GM19239 (cell line): ENCODE measurements at places on chromosomes 11 and 22.

DNA sequence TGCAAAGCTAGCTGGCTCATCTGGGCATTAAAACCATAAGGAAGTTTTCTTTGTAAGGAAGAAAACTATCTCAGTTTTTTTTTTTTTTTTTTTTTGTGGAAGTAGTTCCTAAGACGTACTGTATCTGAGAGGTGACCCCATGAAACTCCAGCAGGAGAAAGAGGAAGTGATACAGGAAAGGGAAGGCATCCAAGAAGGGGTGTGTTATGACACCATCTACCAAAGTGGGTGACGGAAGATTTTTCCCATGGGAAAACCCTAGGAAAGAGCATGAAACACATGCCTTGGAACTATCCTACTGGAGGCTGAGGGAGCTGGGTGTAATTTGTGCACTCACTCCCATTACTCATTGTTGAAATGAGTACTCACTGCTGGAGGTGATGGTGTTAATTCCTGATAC lies 63.8 kb upstream of the ARHGAP20 start:
- DNase-seq, result no peak

DNA sequence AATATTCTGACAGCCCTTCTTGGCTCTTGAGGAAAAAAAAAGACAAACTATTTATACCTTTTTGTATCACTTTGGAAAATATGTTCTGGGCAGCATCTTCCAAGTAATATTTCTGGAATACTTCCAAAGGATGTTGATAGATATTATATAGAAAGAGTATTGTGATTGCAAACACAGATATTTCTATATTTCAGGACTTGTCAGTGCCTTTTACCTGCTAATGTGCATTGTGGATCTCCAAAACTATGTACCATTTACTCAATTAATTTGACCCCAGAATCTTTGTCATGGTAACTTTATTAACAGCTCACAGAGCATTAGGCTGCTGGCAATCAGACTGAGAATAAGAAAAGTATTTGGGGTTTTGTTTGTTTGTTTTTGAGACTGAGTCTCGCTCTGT lies 16.7 kb upstream of the CCND1 start:
- no peak for DNase-seq

- DNase-seq, result no peak
These were observed 2.0 kb downstream of the SERPINH1 start for GRCh38 chr11:75563978-75564552.

DNA sequence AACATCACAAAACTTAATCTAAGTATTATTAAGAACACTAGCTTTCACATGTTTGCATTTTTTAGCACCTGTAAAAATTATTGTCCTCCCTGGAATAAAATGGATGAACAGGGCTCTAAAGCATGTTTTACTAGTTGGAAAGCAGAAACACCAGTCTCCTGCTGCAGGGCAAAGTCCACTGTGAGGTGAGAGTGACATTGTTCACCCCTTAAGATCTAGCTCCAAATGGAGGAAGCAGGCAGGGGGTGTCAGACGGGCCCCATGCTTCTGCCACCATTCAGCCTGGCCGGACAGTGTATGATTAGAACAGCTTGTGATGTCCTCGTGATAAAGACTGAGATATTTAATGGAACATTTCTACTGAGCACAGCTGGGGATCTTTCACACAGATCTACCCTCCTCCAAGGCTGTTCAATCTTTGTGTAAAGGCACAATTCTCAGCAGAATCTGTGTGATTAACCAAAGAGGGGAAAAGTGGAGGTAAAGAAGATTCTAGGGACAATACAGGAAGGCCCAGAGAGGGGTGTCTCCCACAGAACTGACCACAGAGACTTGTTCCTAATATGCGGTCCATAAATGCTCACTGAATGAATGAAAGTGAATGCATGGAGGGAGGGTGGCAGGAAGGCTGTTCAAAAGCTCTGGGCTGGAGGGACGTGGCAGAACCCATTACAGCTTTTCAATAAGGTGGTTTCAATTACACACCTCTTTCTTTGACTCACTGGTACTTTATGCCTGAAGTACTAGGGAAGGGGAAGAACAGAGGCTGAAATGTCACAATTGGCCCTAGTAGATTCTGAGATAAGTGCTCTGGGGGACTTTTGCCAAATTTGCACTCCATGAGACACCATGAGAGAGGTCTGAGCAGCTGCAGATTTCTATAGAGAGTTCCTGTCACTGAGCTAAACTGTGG lies 239.1 kb upstream of the ARHGAP20 start:
- no peak for DNase-seq

DNA sequence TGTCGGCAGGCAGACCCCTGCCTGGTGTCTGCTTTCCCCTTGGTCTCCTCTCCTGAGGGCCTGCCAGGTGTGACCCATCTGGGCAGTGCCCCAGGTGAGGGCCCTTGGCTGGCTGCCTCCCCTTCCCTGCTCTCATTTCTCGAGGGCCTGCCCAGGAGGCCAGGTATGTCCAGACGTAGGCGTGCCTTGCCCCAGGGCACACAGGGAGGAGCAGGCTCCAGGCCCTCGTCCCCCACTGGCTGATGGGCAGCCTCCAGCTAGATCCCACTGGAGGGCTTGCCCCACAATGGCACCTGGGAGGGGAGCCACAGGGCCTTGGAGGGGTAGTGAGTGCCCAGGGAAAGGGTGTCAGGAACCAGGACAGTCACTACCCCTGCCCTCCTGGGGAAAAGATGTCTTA lies 95.9 kb downstream of the CACNA1I start:
- no peak for DNase-seq

GRCh38 chr11:63826471-63827190 lies 12.3 kb upstream of the MARK2 start:
- DNase-seq, result no peak

GRCh38 chr11:107740271-107740670 lies 28.4 kb upstream of the SLN start:
- DNase-seq, result no peak

DNA sequence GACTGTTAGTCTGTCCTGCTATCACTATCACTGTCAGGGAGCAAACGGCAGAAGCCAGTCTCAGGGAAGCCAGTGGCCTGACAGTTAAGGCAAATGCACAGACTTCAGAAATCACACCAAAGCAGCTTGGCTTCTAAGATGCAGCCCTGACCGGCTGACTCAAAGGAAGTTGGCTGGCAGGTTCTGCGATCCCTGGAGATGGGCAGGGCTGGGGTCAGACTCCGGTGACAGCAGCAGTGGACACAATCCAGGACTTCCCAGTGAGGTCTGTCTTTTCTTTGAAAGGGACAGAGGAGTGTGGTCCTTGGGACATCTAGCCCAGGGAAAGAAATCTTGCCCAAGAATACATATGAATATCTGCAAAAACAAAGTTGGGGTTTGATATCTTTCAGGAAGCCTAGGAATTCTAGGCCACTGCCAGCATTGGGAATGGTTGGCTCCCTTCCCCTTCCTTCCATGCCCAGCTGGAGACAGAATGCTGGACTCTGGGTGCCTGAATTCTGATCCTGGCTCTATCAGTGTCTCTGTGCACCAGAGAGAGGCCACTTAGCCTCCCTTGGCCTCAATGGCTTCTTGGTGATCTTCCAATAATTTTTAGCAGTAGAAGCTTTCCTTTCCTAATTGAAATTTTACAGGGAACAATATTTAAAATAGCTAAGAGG lies 108.9 kb downstream of the KIRREL3 start:
- no peak for DNase-seq

DNA sequence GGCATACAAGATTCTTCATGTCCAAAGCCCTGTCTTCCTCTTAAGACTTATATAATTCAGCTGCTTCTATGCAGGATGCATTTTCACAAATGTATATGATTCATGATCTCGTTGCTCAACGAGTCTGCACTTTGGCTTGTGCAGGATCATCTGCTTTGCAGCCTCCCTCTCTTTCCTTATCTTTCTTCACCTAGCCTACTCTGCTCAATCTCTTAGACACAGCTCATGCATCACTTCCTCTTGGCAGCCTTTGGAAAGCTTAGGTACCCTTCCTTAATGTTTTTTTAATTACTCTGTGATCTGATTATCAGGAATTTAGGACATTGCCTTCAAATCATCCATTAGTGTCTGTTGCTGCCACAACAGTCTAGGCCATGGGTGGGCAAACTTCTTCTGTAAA lies 673.8 kb downstream of the NELL1 start:
- DNase-seq, result no peak

- no peak for DNase-seq
These were observed 45.6 kb downstream of the BTG4 start for GRCh38 chr11:111466615-111467014.

DNA sequence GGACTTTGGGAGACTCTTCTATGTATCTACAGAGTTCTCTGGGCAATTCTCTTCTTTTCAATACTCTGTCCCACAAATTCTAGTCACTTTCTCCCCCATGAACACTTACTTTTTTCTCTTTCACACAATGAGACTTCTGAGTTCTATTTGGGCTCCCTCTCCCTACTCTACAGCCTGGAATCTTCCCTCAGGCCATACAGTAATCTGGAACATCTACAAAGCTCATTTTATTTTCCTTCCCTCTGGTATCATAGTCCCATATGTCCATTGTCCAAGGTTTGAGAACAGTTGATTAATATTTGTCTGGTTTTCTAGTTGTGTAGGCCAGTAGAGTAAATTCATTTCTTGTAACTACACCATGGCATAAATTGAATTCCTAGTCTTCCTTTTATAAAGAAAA lies 544.6 kb upstream of the RAG2 start:
- no peak for DNase-seq

GRCh38 chr11:61513143-61513765 lies 4.7 kb downstream of the LRRC10B start:
- no peak for DNase-seq

DNA sequence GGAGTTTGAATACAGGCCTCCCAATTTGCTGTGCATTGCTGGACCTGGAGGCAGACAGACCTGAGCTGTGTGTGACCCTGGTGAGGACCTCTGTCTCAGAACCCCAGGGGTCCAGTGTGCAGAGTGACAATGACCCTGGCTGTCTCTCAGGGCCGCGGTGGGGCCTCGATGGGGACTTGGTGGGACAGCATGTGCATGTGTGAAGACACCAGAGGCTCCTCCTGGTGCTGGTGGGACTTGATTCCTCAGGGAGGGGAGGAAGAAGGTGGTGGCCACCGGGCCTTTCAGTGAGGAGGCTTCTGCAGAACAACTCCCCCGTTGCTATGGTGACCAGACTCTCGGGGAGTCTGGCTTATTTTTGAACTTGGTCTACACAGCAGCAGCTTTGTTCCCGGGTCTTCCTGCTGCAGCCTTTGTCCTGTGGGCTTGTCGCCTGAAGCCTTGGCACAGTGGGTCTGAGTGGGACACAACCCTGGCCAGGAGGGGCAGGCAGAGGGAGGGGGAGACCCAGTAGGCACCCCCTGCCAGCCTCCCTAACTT lies 35.3 kb downstream of the MCM5 start:
- no peak for DNase-seq

- DNase-seq, result no peak
These were observed 8.4 kb upstream of the CTR9 start for GRCh38 chr11:10742460-10743208.

GRCh38 chr11:119493712-119494111 lies 70.7 kb upstream of the THY1 start:
- no peak for DNase-seq

DNA sequence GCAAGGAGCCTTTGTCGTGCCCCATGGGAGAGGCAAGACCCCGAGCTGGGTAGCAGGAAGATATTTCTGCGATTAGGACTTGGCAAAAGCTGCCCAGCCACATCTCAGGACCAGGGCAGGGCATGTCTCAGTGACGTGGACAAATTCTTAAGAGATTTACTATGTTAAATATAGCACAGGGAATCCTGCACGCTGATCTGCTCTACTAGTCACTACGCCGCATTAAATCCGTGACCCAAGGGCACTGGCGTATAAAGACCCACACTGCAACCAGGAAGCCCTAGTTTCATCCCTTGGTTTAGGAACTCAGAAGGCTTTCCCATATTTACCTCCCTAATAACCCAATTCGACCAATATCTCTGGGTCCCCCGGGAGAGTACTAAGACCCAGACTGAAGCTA lies 35.1 kb downstream of the AP1B1 start:
- no peak for DNase-seq
